ENCODE measurements at places on chromosomes 6 and 20. TPM values are rescaled to one million over a fixed set of nuclear protein-coding genes. Genes with fewer than 3 reads are reported as not detected.

The ZGPAT gene
- total RNA-seq: 47.7 TPM

The PABPC1L gene
- total RNA-seq: 64.9 TPM

The EYS gene
- 0.55 TPM for total RNA-seq

The MEP1A gene
- not detected for total RNA-seq

The PRL gene
- not detected for total RNA-seq

The SMPDL3A gene
- 4.3 TPM for total RNA-seq

The CCDC170 gene
- 0.20 TPM for total RNA-seq

The PROKR2 gene
- not detected for total RNA-seq

DNA sequence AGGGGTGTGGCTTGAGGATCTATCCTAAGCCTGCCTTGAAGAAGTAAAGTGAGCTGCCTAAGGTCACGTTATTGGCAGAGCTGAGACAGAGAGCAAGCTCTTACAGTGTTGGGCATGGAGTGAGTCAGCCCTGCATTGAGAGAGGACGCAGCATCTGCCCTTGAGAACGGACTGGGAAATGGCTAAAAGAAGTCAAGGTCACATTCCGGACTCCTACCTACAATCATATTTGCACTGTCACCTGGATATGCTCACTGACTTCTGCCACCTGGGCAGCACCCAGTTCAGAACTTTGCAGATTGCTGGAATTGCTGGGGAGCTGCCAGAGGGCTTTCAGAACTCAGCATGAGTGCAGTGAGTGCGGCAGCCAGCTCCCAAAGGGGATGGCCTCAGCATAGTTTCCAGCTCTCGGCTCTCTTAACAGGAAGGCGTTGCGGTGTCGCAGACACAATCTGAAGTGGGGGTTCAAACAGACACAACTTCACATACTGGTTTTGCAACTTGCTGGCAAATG, 199.3 kb upstream of the SGK1 start:
- peak; percentile 26 for DNase-seq

DNA sequence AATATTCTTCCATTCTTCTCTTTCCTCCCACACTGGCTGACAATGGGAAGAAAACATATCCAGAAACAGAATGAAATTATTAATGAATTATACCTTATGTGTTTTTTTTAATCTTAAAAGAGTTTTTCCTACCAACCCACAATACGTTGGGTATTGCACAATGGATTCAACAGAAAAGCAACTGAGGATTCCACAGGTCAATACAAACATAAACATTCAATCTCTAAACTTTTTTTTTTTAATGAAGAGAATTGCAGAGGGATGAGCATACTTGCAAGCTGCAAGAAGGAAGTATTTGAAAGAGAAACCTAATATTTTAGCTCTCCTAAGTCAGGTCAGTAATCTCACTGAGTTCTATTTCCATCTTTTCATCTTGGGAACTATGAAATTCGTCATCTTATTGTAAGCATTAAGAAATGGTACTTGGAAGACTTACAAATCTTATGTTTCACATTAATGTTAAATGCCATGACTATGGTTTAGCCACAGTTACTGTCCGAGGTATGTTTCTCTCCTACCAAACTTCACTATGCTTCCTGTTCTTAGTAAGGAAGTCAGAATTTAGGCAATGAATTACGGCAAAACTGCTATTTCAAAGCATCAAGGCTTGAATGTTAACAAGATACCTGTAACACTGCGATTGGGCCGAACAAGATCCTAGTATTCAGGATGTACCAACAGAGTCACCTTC, 100.8 kb downstream of the HIVEP2 start:
- peak; percentile 42 for DNase-seq

- DNase-seq: no peak
Measured at GRCh38 chr20:63594043-63594561, 20.1 kb upstream of the HELZ2 start.

- peak; percentile 32 for DNase-seq
Measured at GRCh38 chr20:1469925-1470571, 3.4 kb upstream of the NSFL1C start.

- DNase-seq: no peak
Measured at GRCh38 chr20:50421356-50422340, 88.5 kb upstream of the PTPN1 start.

DNA sequence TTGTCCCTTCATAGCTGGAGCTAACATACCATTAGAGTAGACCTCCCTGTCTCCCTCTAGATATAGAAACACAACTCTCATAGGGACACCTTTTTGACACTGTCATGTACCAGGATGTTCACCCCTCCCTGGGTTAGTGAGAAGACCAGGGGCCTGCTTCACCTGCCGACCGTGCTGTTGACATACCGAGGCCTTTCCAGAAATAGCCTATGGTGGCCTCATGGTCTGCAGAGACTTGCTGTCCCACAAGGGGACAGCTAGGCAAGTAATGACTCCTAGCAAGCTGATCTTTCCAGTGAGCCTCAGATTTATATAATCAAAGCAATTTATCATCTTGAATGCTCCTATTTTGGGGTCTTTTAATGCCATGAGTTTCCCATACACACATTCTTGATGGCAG, 15.0 kb downstream of the ZDHHC14 start:
- DNase-seq: no peak

DNA sequence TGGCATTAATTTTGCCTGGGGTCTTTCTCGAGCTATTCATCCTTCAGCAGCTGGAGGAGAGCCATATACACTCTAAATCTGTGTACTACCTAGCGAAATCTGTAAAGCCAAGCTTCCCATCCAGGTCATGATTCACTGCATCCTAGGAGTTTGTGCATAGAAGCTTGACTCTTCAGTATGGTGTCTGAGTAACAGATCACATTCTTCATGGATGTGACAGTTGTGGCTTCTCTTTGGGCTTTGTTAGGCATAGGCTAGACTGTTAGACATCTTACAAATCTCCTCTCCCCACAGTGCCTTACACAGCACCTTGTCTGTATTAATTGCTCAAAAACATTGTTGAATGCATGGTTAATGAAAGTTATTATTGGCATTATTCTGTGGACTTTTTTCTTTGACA, 177.0 kb downstream of the EYA4 start:
- no peak for DNase-seq

- DNase-seq: peak; percentile 70
Measured at GRCh38 chr6:105994591-105995390, 91.3 kb upstream of the PRDM1 start.

DNA sequence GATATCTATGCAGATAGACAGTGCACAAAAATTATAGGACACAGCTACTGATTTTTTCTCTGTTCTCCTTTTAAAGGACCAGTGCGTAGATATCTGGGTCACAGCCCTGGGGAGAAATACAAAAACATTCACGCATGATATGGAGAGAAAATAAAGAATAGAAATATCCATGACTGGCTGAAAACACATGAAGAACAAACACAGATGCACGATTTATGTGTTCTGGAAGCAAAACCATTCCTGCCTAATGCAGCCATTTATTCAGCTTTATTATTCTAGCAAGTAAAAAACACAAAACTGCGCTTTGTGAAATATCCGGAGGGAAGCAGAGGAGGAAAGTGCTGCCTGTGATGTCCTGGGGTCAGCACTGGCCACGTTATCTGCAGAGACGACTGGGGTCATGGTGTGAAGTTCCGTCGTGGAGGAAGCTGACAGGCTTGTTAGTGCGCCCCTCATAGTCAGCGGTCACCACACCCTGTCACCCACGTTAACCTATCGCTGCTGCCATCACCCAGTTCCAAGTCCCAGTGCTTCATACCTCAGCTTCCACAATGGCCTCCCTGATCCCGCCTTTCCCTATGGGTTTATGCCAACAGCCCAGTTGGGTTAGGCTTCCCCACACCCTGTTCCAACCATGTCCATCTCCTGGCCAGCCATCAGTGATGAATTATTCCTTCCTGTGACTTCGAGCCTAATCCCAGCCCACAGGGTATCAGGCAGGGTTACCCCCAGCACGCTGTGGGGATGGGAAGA, 86.6 kb upstream of the RPS6KA2 start:
- DNase-seq: no peak

DNA sequence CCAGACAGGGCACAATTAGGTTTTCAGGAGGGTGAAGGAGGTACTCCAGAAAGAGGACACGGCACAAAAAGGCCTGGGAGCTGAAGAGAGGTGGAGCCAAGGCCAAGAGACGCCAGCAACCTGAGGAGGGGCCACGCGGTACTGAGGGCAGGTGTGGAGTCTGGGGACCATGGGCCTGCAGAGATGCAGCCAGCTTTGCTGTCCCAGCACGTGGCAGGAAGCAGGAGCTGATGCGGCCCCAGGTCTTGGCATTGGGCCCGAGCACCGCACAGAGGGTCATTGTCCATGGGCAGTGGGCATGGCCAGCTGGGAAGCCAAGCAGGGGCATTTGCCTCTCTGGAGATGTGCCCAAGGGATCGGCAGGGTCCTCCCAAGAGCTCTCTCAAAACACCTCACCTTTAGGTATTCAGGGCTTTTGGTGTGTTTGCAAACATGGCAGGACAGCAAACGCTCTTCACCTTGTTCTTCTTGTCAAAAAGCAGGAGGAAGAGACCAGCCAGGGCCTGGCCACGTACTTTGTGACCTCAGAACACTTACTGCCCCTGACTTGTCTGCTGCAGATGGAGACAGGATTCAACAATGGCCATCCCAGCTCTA, 1.4 kb upstream of the BPIFB1 start:
- DNase-seq: no peak

GRCh38 chr20:38094373-38094891, 60.9 kb downstream of the RPRD1B start:
- DNase-seq: no peak

DNA sequence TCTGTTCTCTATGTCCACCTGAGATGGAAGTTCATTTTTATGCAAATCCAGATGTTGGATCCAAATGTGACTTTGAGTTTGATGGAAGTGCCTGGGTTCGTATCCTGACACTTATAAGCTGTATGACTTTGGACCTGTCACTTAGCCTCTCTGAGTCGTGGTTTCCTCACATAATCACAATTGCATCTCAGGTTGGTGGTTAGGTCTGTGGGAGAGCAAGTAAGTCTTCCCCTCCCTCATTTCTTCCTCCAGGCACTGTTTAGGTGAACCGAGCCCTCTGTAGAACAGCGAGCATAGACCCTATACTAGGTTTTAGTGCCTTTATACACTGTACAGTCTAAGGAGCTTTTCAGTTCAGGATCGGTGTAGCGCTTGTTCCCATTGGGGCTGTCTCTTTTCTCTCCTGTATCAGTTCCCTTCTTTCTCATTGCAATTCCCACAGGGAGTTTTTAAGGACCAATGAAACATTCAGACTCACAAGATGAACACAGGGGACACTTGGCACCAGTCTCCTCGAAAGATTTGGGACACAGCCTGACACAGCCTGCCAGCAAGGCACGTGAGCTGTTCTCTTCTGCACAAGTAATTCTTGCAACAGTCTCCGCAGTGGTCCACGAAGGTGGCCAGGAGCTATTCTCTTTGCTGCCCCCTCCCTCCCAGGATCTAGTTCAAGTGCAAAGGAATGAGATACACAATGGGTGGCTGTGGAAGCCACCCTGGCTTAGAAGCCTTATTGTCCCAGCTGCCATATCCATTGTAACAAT, 11.8 kb downstream of the TOX2 start:
- DNase-seq: no peak

- DNase-seq: peak; percentile 84
Measured at GRCh38 chr6:53794137-53794719, 577 bp upstream of the LRRC1 start.

DNA sequence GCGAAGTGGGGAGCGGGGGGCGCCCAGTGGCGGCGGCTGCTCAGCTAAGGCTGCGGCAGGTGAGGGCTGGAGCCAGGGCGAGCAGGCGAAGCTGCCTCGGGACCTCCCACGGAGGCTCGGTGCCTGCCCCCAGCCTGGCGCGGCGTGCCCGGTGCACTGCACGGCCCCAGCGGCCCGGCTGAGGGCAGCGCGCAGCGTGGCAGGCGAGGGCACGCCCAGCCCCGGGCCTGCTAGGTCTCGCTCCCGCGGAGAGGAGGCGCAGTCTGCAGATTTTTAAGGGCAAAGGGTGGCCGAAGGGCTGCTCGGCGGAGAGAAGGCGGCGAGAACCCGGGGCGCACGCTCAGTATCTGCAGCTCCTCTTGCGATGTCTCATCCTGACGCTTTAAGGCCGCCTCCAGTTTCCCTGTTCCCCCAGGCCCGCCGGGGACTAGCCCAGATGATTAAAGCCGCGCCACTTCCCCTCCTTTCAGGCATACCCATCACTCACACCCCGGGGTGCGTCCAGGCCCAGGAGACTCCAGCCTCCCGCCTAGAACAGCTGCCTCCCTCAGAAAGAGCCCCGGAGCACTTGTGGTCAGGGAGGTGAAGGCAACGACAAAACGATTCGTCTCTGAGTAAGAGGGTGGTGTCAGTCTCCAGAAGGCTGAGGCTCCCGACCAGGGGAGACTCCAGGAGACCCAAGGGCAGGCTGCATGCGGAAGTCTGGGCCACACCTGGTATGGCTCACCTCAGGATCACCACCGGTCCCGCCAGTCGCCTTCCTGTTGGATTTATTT, at the start of gene FERMT1:
FERMT1 (minus strand) TSS at position 158 of the 776 bp plus-strand sequence. CDS start 3,476 bp downstream, outside the sequence.
- no peak for DNase-seq

- DNase-seq: no peak
Measured at GRCh38 chr6:127917766-127918165, 16.9 kb upstream of the THEMIS start.

DNA sequence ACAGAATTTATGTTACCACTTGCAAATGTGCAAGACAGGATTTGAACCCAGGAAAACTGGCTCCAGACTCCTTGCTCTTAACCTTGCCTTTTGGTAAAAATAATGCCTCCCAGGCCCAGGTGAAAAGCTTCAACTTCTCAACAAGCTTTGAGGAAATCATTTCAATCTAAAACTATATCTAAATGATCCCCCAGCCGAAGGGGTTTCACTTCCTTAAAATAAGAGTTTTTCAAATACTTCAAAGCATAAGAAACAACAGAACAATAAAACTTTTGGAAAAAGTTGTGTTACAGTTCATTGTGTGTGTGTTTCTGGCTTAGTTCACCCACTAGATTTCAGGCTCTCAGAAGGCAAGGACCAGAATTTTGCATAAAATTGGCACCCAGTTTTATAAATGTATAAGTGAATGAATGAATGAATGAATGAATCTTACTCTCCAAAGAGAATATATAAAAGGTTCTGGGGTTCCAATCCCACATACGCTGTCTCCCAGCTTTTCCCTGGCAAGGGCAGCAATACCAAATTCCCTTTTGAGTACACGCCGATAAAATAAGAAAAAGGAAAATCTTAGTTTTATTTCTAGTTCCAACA, 5.4 kb downstream of the OR2H2 start:
- no peak for DNase-seq
